Gastrocnemius medialis (tissue), 4 donors: ENCODE measurements at places on chromosomes 5 and 9. TPM values are rescaled to one million over a fixed set of nuclear protein-coding genes. Genes with fewer than 3 reads are reported as not detected.

The FSD1L gene
- total RNA-seq = 14.8 TPM

DNA sequence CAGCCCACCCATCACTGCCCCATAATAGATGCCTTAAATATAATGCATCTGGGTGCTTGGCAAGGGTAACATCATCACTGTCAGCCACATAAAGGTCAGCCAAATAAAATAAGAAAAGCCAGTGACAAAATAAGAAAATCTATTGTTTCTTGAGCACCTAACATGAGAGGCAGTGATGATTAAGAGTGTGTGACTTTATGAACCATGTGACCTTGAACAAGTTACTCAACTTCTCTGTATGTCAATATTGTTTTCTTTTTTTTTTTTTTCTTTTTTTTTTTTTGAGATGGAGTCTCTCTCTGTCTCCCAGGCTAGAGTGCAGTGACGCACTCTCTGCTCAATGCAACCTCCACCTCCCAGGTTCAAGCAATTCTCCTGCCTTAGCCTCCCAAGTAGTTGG is 98.7 kb downstream of the CDK5RAP2 start:
- no peak for DNase-seq

DNA sequence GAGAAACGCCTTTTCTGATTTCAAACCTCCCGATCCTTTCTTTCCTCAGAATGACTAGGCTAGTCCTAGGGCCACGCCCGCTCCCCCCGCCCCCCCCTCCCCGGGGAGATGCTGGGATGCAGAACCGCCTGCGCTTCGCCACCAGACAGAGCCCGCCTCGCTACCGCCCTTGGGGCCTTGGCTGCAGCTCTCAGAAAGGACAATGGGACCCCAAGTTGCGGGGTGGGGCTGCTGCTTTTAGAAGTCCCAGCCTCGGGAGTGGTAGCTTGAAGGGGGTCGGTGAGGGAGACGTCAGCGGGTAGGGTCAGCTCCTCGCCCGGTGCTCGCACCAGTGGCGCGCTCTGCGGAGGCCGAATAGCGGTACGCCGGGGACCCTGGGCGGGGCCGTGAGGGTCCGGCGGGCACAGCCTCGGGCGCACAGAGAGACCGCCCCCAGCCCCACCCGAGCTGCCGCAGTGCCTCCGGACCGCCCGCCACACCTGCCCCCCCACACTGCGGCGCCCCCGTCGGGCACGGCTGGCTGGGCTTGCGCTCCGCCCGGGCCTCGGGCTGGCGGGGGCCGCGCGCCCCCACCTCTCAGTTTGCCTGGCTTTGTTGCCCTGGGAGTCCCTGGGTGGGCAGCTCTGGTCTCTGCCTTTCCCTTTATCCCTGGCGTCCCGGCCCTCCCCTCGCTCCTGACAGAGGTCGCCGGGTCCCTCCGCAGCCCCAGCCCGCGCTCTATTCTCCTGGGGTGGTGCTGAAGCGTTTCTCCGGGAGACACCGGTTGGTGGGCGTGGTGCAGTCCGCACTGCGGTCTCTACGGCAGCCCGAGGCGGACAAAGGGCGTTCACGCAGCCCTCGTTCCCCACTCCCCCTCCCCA is 1.2 kb downstream of the MAP1B start:
- DNase-seq = peak; percentile 30

GRCh38 chr5:157613385-157614245 is 38.0 kb upstream of the ADAM19 start:
- no peak for DNase-seq

- DNase-seq = no peak
These were observed 158.5 kb downstream of the NTRK2 start for GRCh38 chr9:84828046-84828445.
